KG1 (cell line): ENCODE measurements at places on chromosomes 6 and 20.

DNA sequence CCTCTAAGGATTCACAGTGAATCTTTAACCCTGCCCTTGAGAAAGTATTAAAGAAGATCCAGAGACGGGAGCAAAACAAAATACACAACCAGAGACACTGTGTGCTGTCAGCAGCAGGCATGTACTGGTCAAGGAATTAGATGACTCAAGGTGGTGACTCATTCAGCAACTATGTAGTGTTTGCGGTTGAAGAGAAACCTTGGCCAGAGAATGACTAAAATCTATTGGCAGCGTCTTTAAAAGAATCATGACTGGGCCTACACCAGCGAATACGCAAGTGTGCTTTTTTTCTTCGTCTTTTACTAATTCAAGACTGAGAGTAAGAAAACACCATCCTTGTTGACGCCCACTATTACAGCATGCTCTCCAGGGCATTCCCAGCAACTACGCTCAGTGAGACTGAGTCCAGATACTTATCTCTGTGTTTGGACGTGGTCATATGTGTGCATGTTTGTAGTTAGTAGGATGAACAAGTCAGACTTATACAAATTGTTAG lies 72.4 kb upstream of the BACH2 start:
- DNase-seq = no peak

GRCh38 chr6:12138936-12139335 lies 126.8 kb downstream of the HIVEP1 start:
- DNase-seq = no peak

DNA sequence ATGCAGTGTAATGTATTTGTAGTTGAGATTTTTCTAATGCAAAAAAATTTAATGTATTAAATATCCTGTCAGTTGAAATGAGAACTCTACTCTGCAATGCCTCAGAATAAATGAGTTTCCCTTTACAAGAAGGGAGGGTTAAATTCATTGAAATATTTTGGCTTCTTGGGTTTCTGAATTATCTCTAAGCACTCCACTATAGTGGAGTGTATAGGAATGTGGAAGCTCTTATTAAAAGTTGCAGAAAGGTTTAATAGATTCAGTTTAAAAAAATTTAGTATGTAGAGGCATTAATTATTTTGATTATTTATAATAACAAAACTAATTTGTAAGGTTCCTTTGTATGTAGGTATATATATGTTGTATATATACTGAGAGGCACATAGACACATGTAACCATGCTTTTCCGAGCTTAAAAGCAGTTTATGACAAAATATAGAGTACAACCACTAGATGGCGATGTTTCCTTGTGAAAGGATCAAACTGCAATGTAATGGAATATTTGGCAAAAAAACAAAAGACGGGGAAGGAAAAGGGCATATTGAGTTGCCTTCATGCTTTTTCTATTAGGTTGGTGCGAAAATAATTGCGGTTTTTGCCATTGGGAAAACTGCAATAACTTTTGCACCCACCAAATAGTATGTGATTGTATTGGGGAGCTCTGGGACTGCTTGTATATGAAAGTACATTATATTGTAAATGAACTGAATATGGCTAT lies 144.2 kb downstream of the MYO6 start:
- peak; percentile 16 for DNase-seq

- DNase-seq = peak; percentile 44
These were observed 71.3 kb upstream of the SLC2A12 start for GRCh38 chr6:134123666-134124208.

DNA sequence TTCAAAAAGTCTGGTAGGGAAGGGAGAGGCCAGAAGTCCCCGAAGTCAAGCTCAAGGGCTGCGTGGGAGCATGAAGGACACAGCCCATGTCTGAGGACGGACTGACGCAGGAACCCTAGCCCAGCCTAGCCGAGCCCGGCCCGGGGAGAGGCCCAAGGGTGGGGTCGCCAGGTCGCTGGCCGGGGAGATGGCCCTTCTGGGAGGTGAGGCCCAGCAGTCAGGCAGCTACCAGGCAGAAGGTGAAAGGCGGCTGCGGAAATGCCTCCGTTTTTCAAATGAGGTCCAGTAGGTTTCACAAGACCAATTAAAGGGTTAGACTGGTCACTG lies 44.6 kb downstream of the WDR27 start:
- no peak for DNase-seq

- no peak for DNase-seq
These were observed 102.5 kb upstream of the BEND6 start for GRCh38 chr6:56852260-56853010.

DNA sequence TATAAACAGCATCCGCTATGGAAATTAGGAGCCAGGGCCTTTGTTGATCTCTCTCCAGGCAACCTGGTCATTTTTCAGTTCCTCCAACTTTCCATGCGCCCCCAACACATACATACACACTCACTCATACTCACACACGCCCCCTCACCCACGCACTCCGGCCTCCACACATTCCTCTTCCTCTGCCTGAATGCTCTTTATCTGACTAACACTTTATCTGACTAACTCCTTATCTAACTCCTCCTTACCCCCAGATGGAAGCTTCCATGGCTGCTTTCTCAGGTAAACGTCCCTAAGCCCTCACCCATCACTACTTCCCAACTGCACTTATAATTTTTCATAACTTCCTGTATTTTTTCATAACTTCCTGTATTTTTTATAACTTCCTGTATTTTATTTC lies 17.4 kb downstream of the CASS4 start:
- no peak for DNase-seq

GRCh38 chr20:16517946-16518783 lies 55.1 kb downstream of the KIF16B start:
- no peak for DNase-seq

GRCh38 chr6:13281686-13282085 lies 46.7 kb downstream of the TBC1D7 start:
- DNase-seq = no peak

DNA sequence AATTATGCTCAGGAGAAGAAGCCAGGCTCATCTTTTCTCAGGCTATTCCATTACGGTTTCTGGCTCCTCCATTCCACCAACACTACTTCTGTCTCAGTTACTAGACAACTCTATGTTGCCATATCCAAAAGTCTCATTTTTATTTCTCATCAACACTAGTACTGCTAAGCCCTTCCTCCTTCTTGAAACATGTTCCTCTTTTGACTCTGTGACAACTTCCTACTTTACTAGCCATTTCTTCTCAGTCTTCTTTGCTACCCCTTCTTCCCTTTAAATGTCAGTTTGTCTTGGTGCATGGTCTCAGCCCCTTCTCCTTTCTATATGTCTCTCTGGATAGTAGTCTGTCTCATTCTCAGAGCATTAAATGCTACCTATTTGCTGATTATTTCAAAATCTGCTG lies 7.1 kb upstream of the ADGRG6 start:
- peak; percentile 14 for DNase-seq

DNA sequence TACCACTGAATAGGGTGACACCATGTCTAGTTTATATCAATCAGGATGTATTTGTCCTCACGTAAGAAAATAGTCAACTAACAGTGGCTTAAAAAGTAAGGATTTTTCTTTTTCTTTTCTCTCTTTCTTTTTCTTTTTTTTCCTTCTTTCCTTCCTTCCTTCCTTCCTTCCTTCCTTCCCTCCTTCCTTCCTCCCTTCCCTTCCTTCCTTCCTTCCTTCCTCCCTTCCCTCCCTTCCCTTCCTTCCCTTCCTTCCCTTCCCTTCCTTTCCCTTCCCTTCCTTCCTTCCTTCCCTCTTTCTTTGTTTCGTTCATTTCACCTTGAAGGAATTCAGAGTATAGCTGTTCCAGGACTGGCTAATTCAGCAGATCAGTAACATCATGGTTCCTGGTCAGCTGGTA lies 83.2 kb downstream of the SOX4 start:
- DNase-seq = no peak

DNA sequence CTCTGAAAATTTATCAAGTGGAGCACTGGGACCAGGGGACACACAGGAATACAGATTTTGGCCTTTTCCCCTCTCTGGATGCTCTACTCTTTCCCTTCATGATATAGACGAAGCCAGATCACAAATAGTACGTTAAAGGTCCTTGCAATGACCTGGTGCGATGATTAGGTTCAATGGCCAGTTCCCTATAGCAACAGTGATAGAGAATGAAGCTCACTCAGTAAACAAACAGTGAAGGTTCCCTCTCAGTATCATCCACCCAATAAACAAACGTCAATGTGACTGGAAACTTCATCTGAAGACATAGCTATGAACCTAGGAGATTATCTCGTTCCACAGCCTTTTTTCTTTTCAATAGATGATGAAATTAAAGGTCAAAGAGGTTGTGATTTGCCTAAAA lies 596.2 kb downstream of the KIF16B start:
- DNase-seq = no peak

- no peak for DNase-seq
These were observed 96.1 kb downstream of the FOXO3 start for GRCh38 chr6:108656836-108657235.

DNA sequence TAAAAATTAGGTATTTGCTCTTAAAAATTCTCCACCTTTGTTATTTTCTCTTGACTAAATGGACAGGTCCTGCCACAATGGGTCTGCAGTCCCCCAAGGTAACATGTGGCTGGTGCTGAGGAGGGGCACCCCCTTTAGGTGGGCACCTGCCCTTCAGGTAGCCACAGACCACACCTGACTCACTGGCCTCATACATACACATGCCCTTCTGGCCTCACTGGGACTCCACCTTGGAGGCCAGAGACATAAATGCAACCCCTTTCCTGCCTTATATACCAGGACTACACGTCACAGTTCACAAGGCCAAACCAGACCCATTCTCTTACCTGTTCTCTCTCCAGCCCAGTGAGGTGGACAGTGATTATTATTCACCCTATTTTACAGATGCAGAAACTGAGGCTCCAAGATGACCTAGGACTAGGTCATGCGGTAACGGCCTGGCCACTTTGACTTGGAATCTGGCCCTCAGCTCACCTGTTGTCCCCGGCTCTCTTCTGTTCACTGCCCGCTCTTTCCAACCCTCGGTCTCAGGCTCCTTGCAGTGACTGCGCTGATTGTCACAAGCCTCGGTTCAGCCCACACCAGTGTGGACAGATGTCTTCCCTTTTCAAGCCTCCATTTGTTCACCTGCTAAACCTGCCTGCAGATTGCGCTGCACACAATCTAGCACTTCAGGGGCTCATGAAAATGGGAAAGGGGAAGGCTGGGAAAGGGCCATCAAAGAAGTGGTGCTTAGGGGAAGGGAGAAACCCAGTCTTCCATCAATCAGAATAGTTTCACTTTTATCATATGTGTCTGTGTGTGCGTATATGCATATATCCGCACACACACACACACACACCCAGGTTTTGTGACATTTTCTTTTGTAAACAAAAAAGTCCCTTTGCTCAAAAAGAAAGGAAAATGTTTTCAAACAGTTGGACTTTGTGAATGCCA lies 121.7 kb downstream of the BCAS1 start:
- DNase-seq = no peak

DNA sequence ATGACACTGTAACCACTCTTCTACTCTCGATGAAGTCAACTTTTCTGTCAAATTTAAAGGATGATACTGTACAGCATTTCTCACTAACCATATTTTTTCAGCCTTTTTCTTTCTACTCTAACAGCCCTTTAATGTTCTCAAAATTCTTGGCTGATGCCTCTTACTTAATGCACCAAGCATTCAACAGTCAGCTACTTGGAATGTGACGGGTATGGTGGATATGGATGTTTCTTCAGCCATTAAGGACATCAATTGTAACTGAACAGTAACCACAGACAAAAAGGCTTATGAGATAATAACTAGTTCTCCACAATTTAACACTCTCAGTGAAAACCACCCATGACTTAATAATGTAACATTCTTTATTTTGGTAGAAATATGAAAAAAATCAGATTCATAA lies 467.2 kb upstream of the ZNF337 start:
- no peak for DNase-seq

GRCh38 chr20:35621560-35621946 lies 5.9 kb downstream of the SPAG4 start:
- DNase-seq = no peak

DNA sequence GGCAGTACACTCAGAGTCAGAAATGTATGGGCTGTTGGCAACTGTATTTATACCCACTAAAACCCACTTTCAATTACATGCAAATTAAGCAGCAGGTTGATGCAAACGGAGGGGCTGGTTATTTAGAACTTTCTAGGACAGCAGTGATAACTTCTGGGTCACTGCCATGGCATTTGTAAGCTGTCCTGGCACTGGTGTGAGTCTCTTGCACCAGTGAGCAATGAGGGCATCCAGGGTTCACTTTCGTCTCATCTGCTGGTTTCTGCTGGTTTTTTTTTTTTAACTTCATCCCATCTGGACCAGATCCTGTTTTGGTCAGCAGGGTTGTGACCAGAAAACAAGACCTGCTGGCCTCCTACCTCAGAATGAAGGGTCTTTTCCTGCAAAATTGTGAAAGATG lies 49.2 kb downstream of the CDH26 start:
- DNase-seq = no peak

DNA sequence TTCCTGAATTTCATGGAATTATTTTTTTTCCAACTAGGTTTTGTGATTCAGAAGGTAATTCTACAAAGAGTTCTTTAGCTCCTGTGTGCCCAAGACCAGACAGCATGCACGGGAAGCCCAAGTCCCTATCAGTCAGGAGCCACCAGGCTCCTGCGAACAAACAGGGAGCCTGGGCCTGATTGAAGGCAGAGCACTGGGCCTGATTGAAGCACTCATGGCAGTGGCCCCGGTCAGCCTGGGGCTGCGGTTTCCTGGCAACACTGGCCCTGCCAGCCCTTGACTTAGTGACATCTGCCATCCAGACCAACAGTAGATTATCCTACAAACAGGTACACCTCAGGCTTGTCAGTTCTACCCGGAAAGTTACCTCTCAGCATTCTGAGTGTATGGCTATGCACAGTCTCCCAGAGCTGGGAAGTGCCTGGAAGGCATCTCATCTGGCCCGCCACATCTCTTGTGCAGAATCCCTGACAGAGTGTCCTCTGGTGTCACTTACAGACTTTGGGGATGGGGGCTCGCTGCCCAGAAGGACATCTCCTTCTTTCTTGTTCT lies 133.8 kb downstream of the VEGFA start:
- no peak for DNase-seq

GRCh38 chr20:45301824-45302271 lies 4.8 kb upstream of the RBPJL start:
- no peak for DNase-seq

GRCh38 chr20:46646659-46647380 lies 4.4 kb downstream of the SLC13A3 start:
- no peak for DNase-seq

DNA sequence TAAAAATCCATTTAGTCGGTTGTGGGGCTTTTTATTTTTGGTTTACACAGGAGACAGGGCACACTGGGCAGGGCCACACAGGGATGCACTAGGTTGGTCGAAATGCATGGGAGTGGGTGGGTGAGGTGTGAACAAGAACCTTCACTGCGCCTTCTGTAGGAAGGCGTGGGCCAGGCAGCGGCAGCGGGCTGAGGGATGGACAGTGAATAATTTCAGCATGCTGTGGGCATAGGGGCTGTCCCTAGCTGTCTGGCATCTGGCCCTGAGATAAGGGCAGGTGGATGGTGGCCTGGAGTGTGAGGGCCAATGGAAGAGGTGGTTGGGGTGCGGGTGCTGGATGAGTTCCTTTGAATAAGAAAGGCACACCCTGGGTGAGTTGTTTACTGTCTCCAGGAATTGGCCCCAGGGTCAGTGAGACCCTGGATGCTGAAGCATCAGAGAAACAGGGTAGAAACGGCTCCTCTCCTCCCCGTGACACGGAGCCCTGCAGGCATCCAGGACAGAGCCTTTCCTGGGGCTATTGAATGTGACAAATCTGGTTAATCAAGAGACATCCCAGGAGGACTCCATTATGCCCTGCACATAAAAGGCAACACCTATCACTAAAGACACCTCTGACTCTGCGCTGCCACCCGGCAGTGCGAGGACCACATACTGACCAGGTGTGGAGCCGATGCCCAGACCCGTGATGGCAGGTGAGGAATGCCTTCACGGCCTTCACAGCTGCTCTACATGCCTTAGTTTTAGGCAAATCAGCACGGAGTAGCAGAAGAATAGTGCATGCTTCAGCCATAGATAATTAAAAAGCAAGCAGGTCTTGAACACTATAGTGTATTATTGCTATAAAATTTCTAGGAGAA lies 123.0 kb upstream of the SNX9 start:
- no peak for DNase-seq
